HT-29 (cell line): ENCODE measurements at places on chromosomes 11 and 22. TPM values are rescaled to one million over a fixed set of nuclear protein-coding genes. Genes with fewer than 3 reads are reported as not detected.

Gene OR51A4
- total RNA-seq: not detected in 2 replicates

Gene LDHAL6A
- total RNA-seq: not detected in 2 replicates

Gene PRG3
- total RNA-seq: not detected in 2 replicates

Gene C22orf31
- total RNA-seq: not detected in 2 replicates

Gene OR8B4
- total RNA-seq: not detected in 2 replicates

Gene SUSD2
- 1.1 and 1.2 TPM in 2 replicates for total RNA-seq
